ENCODE measurements at places on chromosomes 6 and 20.
A peak's percentile ranks its signal among the peaks of the same experiment; 100 is the strongest.

GRCh38 chr6:52186075-52186474, at the start of gene IL17A:
TSS of gene IL17A (plus strand) at chr6:52186375. CDS start at chr6:52186432, 57 bp downstream.
- no peak for DNase-seq

DNA sequence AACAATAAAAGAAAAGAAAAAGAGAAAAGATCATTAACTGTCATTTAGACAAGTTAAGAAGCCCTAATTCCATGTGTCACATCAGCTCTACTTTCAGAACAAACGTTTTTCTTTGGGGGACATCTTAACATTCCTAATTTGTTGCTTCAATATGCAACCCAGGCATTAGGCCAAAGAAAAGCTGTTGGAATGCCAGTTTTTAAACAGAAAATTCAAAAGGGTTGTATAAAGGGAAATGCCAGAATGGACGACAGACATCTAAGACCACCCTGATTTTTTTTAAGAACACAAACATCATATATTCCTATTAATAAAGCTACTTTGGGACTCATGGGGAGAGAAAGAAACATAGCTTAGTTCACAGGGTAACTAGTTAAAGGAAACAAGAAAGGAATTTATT, 315.0 kb downstream of the GMDS start:
- no peak for DNase-seq

DNA sequence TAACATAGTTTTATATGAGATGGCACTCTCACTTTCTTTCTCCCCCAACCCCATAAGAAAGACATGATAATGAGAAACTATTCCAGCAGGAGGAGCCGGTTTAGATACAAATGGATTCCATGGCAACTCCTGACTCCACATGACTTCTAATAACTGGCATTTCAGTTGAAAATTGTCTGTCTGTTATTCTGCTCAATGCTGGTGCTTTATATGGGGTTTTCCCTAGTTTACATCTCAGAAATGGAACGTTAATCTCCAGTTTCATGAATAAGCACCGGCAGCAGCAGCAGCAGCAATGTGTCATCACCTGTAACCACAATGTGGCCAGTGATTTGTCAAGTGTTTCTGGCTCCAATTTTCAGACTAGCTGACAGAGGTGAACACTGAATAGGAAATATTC, 8.0 kb upstream of the SIM1 start:
- DNase-seq = peak; percentile 25

DNA sequence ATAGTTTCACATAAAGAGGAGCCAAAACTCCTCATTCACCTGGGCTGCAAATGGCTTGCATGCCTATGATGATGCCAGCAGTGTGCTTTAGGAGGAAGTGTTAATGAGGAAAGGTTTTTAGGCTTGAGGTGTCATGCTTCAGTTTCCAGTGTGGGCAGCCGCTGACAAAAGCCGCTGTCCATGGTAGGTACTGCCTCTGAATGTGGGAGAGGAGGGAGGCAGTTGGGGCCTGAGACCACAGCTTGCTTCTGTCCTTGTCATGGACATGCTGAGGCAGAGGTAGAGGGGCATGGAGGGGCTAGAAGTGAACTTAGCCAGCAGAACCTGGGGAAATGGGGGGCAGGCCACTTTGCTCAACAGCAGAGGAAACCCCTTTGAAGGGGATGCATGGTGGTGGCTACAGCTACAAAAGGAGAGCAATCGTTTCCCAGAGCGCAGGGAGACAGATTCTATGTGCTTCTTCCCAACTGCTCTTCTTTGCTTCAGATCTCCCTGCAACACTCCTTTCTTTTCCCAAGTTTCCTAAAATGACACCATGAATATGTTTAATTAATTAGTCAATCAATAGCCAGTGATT, 372.1 kb upstream of the CNR1 start:
- DNase-seq = no peak

GRCh38 chr6:18564775-18565174, 177.6 kb downstream of the RNF144B start:
- DNase-seq = no peak

DNA sequence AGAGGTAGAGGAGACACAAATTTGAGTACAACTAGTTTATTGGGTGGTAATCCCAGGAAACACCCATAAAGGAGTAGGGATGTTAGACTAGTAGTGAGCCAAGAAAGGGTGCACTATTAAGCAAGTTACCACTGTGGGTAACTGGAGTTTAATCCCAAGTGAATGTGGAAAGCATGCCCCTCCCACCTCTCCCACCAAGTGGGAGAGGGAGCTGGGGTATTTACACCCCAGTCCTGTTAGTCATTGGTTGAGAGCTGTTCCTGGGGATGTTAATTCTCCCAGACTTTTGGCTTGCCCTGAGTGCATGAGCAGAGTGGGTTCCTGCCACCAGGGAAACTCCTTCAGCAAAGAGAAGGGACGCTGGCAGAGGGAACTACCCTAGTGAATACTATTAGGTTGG, 49.2 kb upstream of the ZFP64 start:
- no peak for DNase-seq

DNA sequence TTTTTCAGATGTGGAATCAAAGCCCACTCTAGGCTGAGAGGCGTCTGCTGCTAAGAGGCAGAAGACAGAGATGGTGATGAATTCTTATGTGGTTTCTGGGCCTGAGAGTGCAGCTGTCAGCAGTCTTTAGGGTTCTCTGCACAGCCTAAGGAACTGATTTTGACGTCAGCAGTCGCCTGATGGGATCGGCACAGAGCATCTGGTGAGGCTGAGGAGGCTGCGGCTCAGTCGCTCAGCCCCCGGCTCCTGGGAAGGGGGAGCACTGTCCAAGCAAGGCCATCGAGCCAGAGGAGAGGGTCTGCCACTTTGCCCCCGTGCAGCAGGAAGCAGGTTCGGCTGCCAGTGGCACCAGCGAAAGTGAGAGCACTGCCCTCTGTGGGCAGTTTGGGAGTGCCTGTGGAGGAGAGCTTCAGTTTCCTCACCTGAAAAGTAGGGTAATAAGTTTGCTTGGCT, 92.5 kb downstream of the TCP11 start:
- no peak for DNase-seq

- DNase-seq = no peak
Observed at GRCh38 chr6:1311400-1312202, at the start of gene FOXQ1. TSS of gene FOXQ1 (plus strand) at chr6:1312098. CDS start at chr6:1312705, 607 bp downstream.

DNA sequence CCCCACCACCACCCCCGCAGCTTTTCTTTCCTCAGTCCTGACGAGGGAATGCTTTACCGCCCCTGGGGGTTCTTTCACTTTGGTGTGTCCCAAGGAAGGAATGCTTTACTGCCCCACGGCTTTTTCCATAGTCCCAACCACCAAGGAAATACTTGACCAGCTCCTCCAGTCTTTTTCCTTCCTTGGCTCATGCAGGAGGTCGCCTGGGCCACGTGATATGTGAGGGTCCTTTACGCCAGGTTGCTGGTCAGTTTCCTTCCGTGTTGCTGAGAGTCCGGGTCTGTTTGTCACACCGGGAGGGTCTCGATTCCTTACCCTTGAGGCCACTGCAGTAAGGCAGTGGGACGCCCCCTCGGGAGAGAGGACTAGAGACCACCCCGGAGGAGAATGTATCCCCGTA, 58.9 kb upstream of the CDH4 start:
- DNase-seq = no peak

GRCh38 chr6:11718463-11718862, 60.1 kb downstream of the ADTRP start:
- no peak for DNase-seq

- no peak for DNase-seq
Observed at GRCh38 chr6:98716341-98716740, 118.0 kb upstream of the POU3F2 start.

DNA sequence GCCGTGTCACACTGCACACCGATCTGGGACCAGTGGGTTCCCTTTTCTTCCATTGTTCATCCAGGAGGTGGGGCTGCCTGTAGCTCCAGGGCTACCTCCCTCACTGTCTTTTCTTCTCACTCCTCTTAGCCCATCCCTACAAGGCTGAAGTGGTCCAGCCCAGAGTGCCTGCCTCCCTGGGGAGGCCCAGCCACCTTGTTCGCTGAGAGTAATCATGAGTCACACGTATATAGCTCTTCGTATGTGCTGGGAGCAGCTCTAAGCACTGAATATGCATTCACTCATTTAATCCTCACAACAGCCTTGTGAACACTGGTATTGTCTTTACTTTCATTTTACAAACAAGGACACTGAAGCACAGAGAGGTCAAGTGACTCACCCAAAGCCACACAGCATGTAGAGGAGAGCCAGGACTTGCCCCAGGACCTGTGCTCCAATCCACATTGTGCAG, 14.7 kb upstream of the CCDC167 start:
- DNase-seq = peak; percentile 45

GRCh38 chr20:460707-461106, 1.6 kb downstream of the TBC1D20 start:
- no peak for DNase-seq

- no peak for DNase-seq
Observed at GRCh38 chr6:87484491-87484890, 11.7 kb downstream of the SLC35A1 start.

- DNase-seq = no peak
Observed at GRCh38 chr6:159693894-159694545, 979 bp upstream of the SOD2 start.

DNA sequence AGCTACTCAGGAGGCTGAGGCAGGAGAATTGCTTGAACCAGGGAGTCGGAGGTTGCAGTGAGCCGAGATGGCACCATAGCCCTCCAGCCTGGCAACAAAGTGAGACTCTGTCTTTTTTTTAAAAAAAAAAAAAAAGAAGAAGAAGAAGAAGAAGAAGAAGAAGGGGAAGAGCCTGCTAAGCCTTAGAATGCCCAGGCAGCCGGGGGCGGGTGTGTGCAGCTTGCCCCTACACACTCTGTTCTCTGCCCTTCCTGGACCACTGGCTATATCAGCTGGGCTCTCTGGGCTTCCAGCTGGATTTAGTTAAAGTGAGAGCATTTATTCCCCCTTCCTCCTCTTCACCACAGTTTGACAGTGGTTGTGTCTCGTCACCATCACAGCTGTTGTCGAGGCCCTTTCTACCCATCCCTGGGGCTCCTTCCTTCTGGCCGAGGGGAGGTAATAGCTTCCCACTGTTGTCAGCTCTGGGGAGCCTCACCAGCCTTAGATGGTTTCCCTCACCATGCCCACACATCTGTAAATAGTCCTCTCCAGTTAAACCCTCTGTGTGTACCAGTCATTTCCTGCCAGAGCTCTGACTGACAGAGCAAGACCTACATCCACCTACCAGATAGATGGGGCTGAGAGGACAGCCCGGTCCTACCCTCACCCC, 77.6 kb downstream of the TRERF1 start:
- DNase-seq = no peak

DNA sequence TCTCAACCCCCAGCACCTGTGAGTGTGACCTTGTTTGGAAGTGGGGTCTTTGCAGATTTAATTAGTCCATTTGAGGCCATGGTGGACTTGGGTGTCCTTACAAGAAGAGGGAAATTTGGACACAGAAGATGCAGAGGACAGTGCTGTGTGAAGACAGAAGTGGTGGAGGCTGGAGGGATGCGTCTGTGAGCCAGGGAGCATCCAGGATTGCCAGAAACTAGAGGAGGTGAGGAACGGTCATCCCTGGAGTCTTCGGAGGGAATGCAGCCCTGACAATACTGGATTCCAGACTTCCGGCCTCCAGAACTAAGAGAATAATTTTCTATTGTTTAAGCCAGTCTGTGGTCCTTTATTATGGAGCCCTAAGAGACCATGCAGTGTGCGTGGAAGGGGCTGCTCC, 22.9 kb upstream of the NPBWR2 start:
- DNase-seq = no peak

DNA sequence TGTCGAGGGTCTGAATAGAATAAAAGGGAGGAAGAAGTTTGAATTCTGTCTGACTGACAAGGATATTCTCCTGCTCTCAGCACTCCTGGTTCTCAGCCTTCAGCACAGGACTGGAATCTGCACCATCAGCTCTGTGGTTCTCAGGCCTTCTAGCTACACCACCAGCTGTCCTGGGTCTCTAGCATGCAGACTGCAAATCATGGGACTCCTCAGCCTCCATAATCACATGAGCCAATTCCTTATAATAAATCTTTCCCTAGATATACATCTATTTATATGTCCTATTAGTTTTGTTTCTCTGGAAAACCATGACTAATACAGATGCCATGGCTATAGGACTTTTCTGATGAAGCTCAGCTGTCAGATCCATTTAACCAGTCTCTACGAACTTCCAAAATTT, 132.8 kb upstream of the ECI2 start:
- DNase-seq = no peak

GRCh38 chr6:3643921-3644738, 107.4 kb downstream of the PXDC1 start:
- no peak for DNase-seq

DNA sequence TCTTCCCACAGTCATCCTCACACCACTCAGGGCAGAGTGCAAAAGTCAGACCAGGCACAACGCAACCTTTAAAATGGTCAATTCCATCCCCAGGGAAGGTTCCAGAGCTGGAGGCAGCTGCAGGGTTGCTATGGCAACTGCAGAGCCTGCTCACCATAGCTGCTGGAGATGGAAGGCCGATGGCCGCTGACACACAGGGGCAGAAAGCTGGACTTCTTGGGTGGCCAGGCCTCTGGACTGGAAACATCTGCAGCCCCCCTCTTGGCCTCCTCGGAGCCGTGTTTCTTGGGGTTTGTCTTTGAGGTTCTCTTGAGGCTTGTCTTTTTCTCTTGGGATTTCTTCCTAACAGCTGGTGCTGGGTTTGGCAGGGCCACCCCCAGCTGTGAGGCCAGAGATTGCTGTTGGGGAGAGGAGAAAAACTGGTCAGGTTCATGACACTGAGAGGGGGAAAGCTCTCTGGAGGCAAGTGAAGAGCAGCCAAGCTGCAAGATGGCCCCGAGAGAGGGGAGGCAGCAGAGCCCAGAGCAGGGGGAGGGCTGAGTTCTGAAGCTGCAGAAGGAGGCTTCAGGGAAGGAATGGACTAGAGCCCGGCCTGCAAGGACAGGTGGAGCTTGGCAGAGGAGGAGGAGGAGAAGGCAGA, 10.2 kb downstream of the BNIP5 start:
- no peak for DNase-seq

- no peak for DNase-seq
Observed at GRCh38 chr6:43679057-43679456, 8.5 kb downstream of the MRPS18A start.

- DNase-seq = no peak
Observed at GRCh38 chr20:35899064-35899463, 55.2 kb downstream of the SCAND1 start.

- DNase-seq = no peak
Observed at GRCh38 chr6:142883011-142883410, 62.0 kb downstream of the HIVEP2 start.

DNA sequence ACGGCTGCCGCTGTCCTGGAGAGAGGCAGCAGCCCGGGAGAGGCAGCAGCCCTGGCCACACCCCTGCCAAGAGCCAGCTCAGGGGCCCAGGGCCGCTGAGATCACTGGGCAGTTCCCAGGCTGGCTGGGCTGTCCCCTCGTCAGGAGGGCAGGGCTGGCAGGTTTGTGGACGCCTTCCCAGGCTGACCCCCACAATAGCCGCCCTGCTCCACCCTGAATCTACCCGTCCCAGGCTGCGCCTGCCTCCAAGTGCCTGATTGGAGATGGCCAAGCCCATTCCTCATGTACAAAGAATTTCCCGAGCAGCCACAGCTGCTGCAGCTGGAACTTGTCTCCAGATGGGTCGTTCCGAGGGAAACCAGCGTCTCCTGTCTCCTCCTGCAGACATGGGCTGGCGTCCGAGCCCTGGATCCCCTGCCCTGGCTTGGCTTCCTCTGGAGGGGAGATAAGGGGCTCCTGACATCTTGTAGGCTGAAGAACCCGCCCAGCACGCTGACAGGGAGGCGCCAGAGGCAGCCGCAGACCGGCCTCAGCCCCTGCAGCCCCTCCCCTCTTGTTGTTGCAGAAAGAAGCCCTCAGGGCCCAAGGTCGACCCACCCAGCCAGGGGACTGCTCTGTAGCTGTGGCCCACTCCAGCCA, 9.4 kb upstream of the GATA5 start:
- DNase-seq = no peak

Data from stimulated activated CD4-positive, alpha-beta T cell treated with anti-CD3 and anti-CD28 coated beads, Interleukin-12 subunit alpha, Interleukin-12 subunit beta, amount 100 ng/mL, for 24 hours (primary cell).